ENCODE measurements at places on chromosomes 3 and 15.
A peak's percentile ranks its signal among the peaks of the same experiment; 100 is the strongest.

DNA sequence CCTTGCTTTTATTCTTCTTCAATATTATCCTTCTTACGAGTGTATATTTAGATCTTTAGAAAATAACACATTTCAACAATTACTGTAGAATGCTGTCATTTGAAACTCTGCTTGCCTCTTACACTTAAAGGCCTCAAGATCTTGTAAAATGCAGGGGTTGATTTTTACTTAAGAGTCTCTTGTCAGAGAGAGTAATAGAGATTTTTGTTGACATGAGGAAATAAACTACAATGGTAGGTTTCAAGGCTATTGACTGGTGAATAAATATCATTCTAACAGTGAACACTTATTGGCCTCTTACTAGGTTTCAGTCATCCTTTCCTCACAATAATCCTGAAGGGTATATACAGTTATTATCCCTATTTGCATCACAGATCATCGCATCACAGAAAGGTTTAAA lies 344.6 kb downstream of the GBE1 start:
- DNase-seq = no peak

DNA sequence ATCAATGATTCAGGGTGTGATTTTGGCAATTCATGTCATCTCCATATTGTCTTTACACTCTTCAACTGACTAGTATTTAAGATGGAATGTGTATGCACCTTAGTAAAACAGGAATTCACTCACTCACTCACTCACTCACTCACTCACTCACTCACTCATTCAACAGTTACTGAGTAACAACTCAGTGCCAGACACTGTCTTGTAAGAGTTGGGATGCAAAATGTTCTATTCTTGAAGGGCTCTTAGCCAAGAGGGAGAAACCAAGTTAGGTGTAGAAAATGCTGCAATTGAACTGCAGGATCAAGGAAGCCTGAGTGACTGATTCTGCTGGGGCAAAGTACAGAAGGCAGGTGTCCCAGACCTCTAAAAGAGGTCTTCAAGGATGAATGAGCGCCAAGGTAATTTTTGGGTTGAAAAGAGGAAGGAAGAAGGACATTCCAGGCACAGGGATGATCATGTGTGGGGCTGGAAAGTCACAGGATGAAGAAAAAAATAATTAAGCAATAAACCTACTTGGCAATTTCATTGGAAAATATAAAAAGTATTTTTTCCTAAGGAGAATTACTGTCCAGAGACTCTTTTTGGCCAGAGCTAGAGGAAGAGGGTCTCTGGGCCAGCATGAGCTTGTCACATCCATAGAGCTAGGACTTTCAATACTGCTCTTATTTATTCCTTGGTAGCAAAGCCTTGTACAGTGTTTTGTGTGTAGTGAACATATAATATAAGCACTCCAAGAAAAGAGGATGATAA lies 58.9 kb upstream of the ETV5 start:
- DNase-seq = no peak

GRCh38 chr3:124676236-124676635 lies 54.0 kb upstream of the UMPS start:
- DNase-seq = peak; percentile 65

GRCh38 chr15:90343302-90343790 lies 8.7 kb upstream of the ZNF774 start:
- DNase-seq = peak; percentile 47

GRCh38 chr3:132090921-132091320 lies 56.1 kb upstream of the CPNE4 start:
- DNase-seq = no peak

GRCh38 chr3:186825294-186825821 lies 17.2 kb upstream of the ADIPOQ start:
- DNase-seq = peak; percentile 81

- DNase-seq = no peak
Measured at GRCh38 chr3:168975576-168975975, 687.9 kb downstream of the MECOM start.

GRCh38 chr3:128266453-128266852 lies 113.2 kb downstream of the EEFSEC start:
- no peak for DNase-seq

DNA sequence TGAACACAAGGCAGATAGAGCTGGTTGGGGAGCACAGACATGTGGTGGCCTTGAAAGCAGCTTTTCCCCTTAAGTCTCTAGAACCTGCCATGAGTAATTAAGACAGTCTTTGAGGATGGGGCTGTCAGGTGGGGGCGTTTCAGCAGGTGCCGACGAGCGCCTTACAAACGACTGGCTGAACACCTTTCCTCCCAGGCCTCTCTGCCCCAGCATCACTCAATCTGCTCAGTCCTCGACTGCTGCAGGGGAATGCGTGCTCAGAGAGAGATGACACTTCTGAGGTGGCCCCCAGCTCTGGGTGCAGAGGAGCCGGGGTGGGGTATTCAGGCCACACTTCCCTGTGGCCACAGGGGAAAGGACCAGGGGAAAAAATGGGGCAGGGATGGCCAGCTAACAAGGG lies 8.1 kb upstream of the NCKIPSD start:
- DNase-seq = no peak

GRCh38 chr3:105867712-105868430 lies 941 bp downstream of the CBLB start:
- DNase-seq = peak; percentile 39

- peak; percentile 46 for DNase-seq
Measured at GRCh38 chr15:73240866-73241499, 127.8 kb downstream of the HCN4 start.

DNA sequence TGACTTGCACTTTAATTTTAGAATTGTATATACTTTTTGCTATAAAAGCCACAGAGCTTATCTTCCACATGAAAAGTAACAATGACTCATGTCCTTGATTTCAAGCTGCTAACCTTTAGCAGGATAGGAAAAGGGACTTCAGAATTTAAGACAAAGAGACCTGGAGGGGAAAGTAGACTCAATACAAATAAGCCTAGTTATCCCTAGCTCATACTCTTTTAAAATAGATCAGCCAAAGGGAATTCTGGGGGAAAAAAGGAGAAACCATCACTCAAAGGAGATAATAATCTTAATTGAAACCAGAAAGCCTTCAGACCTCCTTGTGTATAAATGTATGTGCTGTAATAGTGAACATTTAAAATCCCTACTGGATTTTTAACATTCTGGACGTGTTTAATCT lies 930.3 kb downstream of the NTRK3 start:
- no peak for DNase-seq

GRCh38 chr15:76393614-76394013 lies 57.0 kb downstream of the ISL2 start:
- peak; percentile 77 for DNase-seq

DNA sequence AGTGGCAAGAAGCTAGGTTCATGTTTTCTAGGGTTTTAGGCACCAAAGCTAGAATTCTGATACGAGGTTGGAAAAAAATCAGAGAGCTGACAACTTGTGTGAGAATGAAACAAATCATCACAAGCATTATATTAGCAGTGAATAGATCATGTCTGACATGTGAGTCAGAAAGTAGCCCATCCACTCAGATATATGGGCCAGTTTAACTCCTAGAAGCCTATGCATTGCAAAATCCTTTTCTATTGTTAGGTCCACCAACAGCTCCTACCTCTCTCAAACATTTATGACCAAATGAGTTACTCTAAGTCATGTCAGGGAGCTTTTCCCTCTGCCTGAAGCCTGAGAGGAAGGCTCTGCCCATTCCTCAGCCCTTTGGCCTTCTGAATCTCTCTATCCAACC lies 44.0 kb downstream of the KBTBD12 start:
- no peak for DNase-seq

GRCh38 chr3:160003520-160004128 lies 15.0 kb downstream of the IL12A start:
- DNase-seq = peak; percentile 58

DNA sequence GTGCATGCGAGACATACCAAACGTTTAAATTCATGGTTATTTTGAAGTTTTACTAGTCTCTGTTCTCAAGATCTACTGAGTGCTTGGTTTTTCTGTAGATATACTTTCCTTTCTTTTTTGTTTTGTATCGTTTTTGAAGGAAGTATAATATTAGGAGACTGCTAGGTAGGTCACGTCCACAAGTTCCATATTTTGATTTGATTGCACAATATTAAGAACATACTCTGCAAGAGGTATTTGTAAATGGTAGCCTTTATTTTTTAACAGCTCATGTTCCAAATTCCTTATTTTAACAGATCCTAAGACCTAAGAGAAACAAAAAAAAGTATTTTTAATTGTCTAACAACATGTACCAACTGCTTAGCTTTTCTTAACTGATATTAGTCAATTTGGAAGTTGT lies 156.7 kb downstream of the SERPINI1 start:
- DNase-seq = no peak

DNA sequence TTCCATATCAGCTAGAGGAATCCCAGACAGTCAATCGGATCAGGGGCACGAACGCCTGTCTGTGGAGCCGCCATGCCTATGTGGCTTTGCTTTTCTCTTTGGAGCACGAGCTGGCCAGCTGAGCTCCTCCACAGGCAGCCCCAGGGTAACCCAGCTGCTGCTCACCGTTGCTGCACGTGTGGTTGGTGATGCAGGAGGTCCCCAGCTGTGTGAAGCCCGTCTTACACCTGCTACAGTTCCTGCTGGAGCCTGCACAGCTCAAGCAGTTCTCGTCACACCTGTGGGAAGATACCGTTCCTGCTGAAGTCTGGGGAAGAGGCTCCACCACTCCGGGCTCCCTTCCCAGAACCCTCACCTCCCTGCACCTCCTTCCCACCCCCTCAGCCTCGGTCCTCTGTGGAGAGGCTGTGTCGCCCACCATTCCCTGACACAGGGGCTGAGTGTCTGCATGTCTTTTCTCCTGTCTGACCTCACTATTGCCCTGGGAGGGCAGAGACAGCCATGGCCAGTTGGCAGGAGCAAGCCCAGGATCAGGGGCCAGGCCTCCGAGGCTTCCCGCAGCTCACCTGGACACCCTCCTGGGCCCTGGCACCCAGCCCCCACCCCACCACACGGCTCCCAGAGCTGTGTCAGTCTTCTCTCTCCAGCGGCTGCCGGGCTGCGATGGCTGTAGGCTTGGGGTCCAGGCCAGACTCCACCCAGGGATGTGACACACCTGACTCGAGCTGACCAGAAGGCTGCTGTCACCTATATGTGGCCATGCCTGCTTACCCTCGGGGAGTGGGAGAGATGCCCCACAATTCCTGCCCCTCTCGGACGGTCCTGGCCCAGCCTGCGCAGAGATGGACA lies 12.2 kb upstream of the SNRPA1 start:
- DNase-seq = no peak

DNA sequence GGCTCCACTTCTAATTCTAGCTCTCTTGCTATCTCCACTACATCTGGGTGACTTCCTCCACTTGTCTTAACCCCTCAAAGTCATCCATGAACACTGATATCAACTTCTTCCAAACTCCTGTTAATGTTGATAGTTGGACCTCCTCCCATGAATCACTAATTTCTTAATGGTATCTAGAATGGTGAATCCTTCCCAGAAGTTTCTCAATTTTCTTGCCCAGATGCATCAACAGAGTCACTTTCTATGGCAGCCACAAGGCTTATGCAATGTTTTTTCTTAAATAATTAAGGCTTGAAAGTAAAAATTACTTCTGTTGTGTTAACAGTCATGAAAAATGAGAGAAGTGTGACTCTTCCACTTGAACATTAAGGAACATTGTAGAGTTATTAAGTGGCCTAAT lies 164.3 kb downstream of the PCCB start:
- no peak for DNase-seq

DNA sequence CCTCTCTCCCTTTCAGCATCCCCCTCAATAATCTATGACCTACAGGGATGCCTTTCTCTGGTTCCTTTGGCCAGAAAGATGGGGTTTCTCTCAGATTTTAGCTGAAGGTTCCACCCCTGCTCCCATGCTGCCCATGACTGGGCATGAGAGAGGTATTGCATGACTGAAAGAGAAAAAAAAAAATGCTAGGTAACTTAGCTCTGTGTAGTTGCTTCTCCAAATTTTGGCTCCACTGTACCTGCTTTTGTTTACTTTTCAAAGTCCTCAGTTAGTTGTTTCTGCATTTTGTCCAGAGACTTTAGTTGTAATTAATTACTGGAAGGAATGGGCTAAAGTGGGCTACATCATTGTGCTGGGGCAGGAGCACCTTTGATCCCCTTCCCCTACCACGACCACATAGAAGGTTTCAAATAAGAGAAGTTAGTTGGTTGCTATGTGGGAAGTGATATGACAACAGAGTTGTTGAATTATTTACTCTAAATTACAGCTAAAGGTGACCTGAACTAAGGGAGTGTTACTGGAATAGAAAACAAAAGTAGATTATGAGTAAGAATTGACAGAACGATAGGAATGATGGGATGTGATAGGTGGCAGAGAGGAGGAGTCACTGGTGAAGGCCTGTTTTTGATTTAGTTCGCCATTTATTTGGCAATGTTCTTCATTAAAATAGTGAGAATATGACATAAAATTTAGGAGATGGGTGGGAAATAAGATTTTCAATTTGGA lies 605.4 kb upstream of the NR2F2 start:
- DNase-seq = no peak

- no peak for DNase-seq
Measured at GRCh38 chr15:62854420-62855084, 188.0 kb upstream of the TPM1 start.

DNA sequence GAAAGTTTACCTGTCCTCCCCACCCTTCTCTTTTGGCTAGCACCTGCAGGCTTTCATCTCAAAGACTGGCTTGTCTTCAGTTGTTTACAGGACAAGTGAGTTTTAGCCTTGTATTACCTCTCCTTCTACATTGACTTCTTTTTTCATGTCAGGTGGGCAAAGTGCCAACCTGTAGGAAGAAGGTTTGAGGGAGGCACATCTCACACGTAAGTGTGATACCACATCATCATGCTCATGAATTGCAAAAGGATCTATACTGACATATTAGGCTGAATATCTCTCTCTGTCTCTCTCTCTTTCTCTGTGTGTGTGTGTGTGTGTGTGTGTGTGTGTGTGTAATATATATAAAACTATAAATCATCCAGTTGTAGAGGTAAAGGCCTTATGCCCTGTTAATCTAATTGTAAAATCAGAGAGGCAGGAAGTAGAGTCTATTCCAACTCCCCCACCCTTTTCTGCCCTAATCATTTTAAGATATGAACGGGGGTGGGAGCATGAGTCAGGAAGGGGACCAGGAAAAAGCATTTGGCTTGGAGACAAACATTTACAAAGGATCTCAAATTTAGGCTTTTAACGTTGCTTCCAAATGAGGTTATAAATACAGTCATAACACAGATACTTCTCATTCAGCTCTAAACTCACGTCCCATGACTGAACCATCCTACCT lies 107.0 kb upstream of the PFN2 start:
- DNase-seq = no peak

- DNase-seq = no peak
Measured at GRCh38 chr15:38307251-38307650, 54.6 kb downstream of the SPRED1 start.

DNA sequence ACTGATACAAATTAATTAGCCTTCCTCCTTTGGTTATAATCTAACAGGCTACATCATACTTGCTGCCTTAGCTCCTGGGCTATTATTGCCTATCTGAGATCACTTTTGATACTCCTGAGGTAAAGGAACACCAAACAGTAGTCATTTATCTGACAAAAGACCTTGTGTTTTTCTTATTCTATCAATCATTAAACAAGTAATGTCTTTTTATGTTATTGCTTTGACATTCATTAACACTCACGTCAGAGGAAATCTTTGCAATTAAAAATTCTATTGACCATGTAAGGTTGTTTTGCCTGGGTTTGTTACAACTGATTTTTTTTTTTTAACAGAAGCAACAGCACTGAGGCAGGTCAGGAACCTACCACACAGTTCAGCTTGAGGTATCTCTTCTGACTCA lies 366.3 kb downstream of the MECOM start:
- no peak for DNase-seq

- no peak for DNase-seq
Measured at GRCh38 chr15:44554934-44555723, 18.2 kb downstream of the EIF3J start.

- DNase-seq = no peak
Measured at GRCh38 chr15:37550360-37551024, 383.9 kb upstream of the TMCO5A start.
